ENCODE measurements at places on chromosomes 6 and 20. TPM values are rescaled to one million over a fixed set of nuclear protein-coding genes. Genes with fewer than 3 reads are reported as not detected.

Gene RCAN2
- total RNA-seq = 21.6 TPM

Gene BPIFA1
- not detected for total RNA-seq

Gene RSPO4
- 0.86 TPM for total RNA-seq

Gene GHRH
- not detected for total RNA-seq

Gene ADGRF5
- 0.37 TPM for total RNA-seq

Gene SMLR1
- total RNA-seq = not detected

Gene RPP40
- total RNA-seq = 6.9 TPM

Gene CRISP3
- not detected for total RNA-seq

Gene ZC2HC1B
- total RNA-seq = not detected

Gene RNF39
- total RNA-seq = not detected

Gene BPIFB2
- not detected for total RNA-seq

Gene VGLL2
- total RNA-seq = not detected

Gene LINC00237
- total RNA-seq = not detected

GRCh38 chr6:100818066-100818465 lies 63.1 kb downstream of the ASCC3 start:
- DNase-seq = no peak

DNA sequence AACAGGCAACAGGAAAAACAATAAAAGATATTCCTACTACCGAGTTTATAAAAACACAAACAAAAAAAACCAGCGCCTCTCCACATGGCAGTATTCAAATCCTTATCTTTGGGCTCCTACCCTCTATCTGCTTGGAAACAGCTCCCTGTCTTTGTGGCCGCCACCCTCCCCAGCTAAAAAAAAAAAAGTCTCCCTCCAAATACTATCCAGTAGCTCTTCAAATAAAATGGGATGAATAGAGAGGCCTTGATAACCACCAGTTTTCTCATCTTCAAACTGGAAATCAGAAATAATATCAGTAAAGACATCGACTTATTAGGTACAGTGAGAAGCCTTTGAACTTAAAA lies 96.2 kb downstream of the PSMG4 start:
- no peak for DNase-seq

GRCh38 chr6:130697271-130697994 lies 129.8 kb upstream of the SMLR1 start:
- DNase-seq = no peak

DNA sequence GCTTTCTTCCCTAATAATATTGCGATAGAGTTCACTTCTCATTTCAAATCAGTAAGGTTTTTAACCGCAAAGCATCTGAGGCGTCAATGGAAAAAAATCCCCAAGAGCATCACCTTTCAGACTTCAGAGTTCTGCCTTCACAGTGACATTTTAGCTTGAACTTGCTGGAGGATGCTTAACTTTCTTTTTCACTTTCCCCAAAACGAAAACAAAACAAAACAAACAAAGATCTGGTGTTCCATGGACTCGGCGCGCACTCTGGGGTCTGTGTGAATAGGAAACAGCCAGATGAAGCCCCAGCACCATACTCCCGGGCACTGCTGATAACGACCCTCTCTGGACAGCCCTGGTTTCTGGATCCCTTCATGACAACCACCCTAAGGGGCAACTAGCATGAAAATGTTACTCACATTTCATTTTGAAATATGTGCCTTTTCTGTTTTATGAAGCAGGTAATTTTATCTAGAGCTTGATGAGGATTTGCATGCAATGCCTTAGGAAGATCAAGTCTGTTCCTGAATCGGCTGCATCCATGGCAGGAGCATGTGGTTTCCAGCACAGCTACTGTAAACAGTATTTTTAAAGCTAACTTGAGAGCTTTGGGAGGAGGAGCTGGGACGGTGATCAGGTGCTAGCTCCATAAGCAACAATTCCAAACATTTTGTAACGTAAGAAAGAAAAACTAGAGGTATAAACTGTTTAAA lies 44.5 kb downstream of the RAMACL start:
- DNase-seq = no peak

DNA sequence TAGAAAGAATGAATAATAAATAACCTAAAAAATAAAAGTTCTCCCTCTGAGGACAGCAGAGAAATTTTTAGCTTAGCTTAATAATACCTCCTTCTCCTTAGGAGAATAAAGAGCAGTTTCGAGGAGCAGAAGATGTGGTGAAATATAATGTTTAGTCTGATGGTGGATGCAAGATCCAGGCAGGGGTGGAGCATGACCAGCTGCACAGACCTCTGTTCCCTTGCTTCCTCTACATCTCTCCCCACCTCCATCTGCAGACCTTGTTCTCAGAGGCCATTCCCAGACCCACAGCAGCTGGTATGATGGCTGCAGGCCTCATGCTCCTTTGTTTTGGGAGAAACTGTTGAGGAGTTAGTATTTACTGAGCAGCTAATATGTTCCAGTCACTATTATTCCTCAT lies 1.5 kb downstream of the BTN3A2 start:
- DNase-seq = no peak

- DNase-seq = no peak
Observed at GRCh38 chr6:22658934-22659333, 89.6 kb downstream of the HDGFL1 start.

- peak; percentile 26 for DNase-seq
Observed at GRCh38 chr20:36744764-36745191, 1.1 kb downstream of the NDRG3 start.

DNA sequence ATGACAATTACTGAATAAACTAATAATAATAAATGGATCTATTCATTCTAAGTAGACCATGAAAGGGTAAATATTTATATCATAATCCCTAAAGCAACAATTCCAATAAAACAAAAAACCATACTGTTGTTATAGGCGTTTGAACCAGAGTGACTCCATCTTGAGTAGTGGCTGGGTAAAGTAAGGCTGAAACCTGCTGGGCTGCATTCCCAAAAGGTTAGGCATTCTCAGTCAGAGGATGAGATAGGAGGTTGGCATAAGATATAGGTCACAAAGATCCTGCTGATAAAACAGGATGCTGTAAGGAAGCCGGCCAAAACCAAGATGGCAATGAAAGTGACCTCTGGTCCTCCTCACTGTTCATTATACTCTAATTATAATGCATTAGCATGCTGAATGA lies 8.3 kb downstream of the OR2H1 start:
- no peak for DNase-seq

DNA sequence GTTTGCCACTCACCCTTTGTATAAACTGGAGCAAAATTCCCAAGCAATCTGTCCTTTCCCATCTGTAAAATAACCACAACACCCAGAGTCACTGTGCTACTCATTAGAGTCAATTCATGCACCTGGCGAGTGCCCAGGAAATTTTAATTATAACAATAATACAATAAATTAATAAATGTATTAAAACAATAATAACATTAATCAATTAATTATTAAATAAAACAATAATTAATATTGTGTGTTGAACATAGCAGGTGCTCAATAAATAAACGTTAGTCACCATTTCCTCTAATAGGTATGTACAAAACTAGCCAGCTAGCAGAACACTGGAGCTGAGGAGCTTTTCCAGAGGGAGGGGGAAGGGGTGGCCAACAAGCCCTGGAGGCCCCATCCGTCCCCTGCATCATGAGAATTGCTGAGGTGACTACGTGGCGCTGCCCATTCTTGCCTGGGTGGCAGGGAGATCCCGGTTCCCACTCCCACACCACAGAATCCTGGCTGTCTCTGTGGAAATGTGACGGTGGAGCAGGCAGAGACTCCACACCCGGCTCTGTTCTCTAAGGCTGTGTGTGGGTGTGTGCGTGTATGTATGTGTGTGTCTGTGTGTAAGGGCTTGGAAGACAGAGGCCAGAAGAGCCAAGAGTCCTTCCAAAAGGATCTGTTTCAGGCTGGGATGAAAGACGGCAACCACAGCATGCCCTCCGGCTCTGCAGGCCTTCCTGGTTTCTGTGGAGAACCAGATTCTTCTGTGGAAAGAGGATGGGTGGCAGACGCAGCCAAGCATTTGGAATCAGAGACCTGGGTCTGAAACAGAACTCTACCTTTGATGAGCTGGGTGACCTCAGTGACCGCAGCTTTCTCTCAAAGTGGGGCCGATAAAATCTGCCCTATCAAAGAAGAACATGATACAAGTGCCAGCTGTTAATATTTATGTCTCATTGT lies 18.8 kb upstream of the EZR start:
- no peak for DNase-seq

DNA sequence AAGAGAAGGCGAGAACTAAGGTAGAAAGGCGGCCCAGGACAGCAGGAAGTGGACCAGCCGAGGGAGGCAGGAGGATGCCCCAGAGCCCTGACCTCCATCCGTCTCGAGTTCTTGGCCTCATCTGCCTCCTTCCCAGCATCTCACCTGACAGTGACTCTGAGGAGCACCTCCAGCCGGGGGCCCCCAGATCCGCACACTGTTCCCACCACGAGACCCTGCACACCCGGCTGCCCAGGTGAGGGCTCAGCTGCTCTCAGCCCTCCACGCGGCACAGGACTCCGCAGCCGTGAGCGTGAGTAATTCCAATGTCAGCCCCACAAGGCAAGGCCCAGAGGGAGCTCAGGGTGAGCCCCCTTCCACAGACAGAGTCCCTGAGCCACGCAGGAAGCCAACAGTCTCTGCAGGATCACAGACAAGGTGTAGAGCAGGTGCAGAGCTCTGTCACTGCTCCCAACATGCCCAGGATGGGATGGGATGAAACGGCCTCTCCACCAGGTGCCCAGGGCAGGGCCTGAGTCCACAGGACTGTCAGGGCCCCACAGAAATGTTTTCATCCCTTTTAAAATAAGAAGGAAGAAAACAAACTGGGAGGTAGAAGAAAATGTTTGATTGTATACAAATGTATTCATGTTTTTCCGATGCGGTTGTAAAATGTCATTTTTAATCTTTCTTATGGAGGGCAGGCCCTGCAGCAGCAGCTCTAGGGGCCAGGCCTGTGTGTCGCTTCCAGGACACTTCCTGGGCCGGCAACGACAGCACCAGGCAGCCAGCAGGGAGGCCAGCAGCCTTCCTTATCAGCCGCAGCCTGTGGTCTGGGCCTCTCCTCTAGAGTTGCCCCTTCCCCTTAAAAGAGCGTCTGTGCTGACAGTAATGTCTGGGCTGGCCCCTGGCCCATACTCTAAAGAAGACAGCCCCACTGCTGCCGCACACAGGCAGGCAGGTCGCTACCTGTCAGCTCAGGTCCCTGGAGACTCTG lies 66.9 kb downstream of the DLL1 start:
- peak; percentile 13 for DNase-seq

- DNase-seq = no peak
Observed at GRCh38 chr6:165245701-165246100, 63.7 kb downstream of the C6orf118 start.

DNA sequence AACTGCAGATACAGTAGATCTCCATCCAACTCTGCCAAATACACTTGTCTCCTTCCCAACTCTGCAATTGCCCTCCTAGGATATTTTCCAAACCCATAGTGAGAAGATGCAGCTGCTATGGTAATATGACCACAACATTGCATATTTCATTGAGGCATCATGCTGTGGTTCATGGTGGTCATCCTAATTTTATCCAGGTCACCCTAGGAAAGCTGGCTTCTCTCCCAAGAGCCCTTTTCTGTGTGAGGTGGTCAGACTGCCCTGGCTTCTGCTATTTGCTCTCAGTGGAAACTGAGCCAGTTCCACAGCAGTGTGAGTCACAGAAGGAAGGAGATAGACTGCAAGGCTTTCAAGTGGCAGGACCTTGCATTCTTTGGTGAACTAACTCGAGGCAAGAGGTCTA lies 5.5 kb downstream of the OGFRL1 start:
- DNase-seq = no peak

- no peak for DNase-seq
Observed at GRCh38 chr6:17813542-17813941, 106.8 kb upstream of the NUP153 start.

DNA sequence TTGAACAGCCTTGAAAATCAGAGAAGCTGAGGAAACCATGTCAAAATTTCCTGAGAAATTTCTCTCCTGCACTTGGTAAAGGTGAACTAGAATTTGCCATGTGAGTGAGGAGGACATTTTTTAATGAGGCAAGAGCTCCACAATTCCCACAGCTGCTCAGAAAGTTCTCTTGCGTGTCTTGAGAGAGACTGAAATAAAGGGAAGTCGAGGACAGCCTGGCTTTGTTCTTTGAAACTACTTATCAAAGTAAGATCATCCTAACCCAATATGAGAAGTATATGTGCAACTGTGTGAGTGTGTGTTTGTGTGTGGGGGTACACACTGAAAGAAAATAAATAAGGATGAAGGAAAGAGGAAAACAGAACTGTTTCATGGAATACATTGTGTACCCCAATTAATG lies 163.4 kb downstream of the SLC24A3 start:
- DNase-seq = no peak

All from glutamatergic neuron (in vitro differentiated cells).